BE2C (cell line): ENCODE measurements at places on chromosomes 6 and 20.

DNA sequence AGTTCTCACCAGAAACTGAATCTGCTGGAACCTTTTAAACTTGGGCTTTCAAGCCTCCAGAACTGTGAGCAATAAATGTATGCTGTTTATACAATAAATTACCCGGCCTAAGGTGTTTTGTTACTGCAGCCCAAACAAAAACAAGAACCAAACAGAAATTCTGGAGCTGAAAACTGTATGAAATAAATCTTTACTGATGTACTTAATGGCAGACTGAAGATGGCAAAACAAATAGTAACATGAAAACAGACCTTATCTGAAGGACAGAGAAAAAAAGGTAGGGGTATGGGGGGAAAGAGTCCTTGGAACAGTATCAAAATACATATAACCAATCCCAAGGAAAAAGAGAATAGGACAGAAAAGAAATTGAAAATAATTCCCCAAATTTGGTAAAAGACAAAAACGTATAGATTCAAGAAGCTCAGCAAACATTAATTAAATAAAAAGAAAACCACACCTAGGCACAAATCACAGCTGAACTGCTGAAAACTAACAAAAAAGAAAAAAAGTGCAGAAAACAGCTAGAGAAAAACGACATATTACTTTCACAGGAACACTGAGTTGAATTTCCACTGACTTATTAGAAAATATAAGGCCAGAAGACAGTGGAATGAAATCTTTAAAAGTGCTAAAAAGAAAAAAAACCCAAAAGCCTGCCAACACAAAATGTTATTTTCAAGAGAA lies 47.7 kb downstream of the NOL7 start:
- no peak for DNase-seq

- no peak for DNase-seq
Measured at GRCh38 chr6:156021746-156022396, 566.2 kb upstream of the NOX3 start.

DNA sequence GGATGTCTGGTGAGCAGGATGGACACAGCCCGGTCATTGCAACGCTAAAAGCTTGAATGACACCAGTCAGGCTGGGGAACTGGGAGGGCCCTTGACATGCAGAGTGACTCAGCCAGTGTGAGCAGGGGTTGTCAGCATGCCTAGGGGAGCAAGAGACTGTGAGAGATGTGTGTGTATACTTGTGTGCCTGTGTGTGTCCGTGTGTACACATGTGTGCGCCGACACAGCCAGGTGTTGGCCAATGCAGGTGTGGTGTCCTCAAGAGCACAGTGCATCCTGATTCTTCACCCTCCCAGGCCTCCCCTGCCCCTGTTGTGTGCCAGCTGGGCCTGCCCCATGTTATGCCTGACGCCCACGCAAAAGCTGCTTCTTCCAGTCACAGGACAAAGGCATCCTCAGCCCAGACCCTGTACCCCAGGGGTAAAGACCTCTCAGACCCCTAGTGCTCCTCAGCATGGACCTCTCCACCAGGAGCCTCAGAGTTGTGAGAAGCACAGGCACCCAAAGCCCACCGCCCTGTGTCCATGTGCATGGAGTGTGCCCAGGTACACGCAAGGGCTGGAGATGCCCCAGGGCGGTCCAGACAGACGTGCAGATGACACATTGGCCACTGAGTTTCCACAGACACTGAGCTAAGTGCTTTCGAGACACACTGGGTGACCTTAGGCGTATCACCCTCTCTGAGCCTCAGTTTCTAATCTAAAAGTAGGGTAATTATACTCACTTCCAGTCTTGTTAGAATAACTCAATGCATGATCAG lies 16.6 kb downstream of the NRSN2 start:
- DNase-seq: no peak

- DNase-seq: no peak
Measured at GRCh38 chr6:2175825-2176224, 69.6 kb downstream of the GMDS start.

DNA sequence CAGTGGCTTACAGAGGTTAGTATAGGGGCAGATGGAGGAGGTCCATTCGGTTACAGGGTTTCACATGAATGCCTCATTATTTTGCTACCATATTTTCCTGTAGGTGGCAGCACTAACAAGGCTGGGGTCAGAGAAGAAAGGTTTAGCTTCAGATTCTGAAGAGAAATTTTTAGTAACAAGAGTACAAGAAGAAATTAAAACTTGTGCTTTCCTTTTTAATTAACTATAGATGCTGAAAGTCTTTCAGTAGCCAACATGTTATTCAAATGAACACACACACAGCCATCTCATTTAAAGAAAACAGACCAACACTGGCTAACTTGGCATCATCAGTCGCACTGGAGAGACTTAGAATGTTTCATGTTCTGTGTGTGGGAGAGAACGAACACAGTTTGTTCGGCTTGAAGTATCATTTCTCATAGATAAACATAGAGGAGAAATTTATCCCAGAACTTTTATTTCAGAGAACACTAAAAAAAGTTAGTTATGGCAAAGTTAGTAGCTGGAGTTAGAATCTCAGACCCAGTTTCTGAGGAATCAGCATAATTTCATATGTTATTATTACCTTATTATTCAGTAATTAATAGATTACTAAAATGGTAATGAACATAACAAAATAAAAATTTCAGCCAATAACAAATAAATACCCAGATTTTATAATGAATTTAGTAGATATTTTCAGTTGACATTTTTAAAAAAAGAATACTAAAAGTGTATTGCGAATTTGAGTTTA lies 314.0 kb upstream of the RSPO3 start:
- peak; percentile 34 for DNase-seq

DNA sequence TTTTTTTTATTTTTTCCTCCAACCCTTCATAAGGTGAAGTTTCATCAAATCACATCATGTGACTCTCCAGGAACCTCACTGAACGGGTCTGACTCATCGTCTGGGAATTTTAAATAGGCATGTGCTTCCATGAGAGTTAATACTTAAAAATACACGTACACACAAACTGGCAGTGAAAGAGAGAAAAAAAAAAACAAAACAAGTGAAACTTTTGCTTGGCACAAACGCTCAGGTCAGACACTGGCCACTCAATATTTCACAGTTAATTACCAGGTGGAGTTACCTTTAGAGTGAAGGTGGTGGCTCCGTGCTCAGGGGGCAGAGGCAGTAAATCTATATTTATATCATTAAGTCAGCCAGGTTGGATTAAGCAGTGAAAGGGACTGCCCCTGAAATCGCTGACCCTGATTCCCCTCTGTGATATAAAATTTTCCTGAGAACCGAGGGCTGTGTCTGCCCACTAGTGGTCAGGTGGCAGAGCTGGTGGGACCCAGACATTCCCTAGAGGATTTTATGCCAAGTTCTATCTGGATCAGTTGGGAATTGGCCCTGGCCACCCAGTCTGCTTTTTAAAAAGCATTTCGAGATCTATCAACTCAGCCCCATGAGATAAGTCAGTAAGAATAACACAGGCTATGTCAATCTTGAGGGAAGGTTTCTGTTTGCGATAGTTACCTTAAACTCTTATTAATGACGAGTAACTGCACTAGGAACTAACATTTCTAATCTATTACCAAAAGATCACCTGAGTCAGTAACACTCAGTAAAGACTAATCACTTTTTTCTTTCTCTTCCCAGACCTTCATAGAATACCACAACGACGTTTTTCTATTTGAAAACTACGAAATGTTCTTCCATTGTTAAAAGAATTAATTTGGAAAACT lies 259.1 kb downstream of the HDGFL1 start:
- peak; percentile 53 for DNase-seq
